ENCODE measurements at places on chromosomes 1 and 21.

- no peak for DNase-seq
These were observed 8.7 kb downstream of the RGS18 start for GRCh38 chr1:192167011-192167410.

GRCh38 chr1:39949891-39950290 lies 5.1 kb upstream of the MFSD2A start:
- DNase-seq: no peak

DNA sequence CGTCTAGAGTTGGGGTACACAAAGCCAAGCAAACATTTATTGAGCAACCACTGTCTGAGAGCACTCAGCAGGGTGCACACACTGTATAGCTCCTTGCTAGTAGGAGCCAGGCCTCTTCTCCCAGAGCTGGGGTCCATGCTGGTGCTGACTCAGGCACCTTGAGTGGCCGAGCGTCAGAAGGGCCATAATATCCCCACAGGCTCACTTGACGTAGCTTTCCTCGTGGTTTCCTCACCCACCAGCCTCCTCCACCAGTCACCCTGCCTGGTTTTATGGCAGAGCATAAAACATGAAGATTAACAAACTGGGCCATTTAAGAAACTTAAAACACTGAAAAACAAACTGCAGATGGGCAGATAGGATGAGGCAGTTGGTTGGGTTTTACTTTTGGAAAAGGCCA lies 361.5 kb downstream of the HHAT start:
- no peak for DNase-seq

GRCh38 chr1:15139654-15140350 lies 13.7 kb upstream of the TMEM51 start:
- DNase-seq: no peak

DNA sequence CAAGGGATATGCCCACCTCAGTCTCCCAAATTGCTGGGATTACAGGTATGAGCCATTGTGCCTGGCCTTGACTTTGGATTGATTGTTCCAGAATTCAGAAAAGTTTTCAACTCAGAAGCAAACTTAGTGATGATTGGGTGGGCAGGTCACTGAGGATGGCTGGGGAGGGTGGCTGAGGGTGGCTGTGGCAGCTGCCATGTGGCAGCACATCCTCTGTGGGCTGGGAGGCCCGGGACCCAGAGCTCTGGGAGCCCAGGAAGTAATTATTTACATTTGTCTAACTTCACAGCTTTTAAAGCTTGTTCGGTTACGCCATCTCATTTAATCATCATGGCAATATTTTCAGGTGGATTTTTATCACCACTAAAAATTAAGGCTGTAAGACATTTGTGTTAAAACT lies 76.1 kb downstream of the SCCPDH start:
- DNase-seq: no peak

GRCh38 chr1:48103495-48103894 lies 106.3 kb upstream of the TRABD2B start:
- DNase-seq: no peak

DNA sequence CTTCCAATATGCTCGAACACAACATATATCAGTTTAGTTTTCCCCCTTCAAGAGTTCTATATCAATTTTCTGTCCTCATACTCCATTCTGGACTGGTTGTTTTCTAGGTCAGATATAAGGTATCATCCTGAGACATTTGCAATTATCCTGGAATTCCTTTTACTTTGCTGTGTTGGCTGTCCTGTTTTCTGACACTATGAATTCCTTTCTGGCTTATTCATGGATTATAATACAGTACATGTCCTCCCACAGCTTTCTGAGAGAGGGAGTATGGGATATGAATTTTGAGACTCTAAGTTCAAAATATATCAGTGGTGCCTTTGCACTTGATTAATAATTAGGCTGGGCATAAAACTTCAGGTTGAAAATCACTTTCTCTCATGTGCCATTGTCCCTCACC lies 11.9 kb downstream of the PHTF1 start:
- no peak for DNase-seq
